Hepatocyte (in vitro differentiated cells): ENCODE measurements at places on chromosomes 7 and 10.
A peak's percentile ranks its signal among the peaks of the same experiment; 100 is the strongest.

DNA sequence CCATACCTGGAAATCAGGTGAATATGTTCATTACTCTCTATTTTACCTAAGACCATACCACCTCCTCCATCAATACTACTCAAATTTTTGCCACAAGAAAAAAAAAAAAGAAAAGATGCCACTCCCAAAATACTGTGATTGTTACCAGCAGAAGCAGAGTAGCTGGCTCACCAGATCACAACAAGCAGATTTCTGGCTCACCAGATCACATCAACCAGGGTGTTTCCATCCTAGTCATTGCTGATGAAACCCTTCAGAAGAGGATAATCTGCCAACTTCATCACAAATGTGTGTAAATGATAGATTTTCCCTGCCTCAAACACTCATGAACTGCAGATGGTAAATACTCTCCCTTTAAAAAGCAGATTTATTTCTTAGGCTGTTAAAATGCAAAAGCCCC is 109.7 kb upstream of the NAMPT start:
- H3K36me3 ChIP-seq = no peaks in the 10 kb centered on the region
- H3K4me1 ChIP-seq = no peaks in the 10 kb centered on the region
- H3K27me3 ChIP-seq = peaks cover 2% of the 10 kb centered on the region
- no peak for DNase-seq
- no peak overlapping the region for H3K27ac ChIP-seq

- H3K4me3 ChIP-seq = no peak overlapping the region
- no peaks in the 10 kb centered on the region for H3K4me1 ChIP-seq
- no peaks in the 10 kb centered on the region for H3K36me3 ChIP-seq
- H3K27ac ChIP-seq = no peak overlapping the region
- no peaks in the 10 kb centered on the region for H3K27me3 ChIP-seq
- no peak for DNase-seq
Observed at GRCh38 chr7:145797507-145797906, 319.1 kb upstream of the CNTNAP2 start.

- H3K4me3 ChIP-seq = no peak overlapping the region
- H3K27me3 ChIP-seq = no peaks in the 10 kb centered on the region
- H3K4me1 ChIP-seq = peaks cover 4% of the 10 kb centered on the region
- H3K27ac ChIP-seq = no peak overlapping the region
- DNase-seq = no peak
Observed at GRCh38 chr7:94562525-94562924, 52.9 kb downstream of the CASD1 start.

DNA sequence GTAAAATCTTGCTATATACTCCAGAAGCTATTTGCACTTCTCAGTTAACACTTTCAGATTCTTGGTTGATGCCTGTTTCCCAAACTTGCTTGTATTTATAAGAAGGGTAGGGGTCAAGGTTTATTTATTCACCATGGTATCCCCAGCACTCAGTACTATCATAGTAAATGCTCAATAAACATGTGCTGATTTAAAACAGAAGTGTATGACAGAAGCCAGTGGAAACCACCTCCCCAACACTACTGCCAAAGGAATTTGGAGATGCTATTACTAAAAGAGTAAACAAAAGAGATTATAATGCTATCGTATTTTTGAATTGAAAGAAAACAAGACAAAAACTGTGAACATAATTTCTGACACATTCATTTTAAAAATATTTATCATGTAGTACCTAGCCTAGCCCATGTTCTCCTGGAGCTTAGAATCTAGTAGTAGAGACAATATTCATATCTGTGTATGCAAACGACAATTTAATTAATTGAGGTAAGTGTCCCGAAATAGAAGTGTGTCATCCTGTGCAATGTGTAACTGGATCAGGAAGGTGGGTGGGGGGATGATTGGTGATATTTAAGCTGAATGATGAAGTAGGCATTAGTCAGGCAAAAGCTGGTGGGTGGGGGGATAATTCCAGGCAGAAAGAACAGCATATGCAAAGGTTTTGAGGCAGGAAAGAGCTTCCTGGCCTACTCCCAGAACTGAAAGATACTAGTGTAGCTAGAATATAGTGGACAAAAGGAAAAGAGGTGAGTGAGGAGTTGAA is 77.5 kb downstream of the HGF start:
- H3K27me3 ChIP-seq = no peaks in the 10 kb centered on the region
- no peaks in the 10 kb centered on the region for H3K36me3 ChIP-seq
- no peak overlapping the region for H3K27ac ChIP-seq
- H3K4me3 ChIP-seq = no peak overlapping the region
- no peak for DNase-seq

- no peaks in the 10 kb centered on the region for H3K36me3 ChIP-seq
- H3K4me3 ChIP-seq = no peak overlapping the region
- DNase-seq = no peak
- no peaks in the 10 kb centered on the region for H3K4me1 ChIP-seq
- H3K27ac ChIP-seq = no peak overlapping the region
Observed at GRCh38 chr7:128381161-128381821, 19.8 kb upstream of the PRRT4 start.

DNA sequence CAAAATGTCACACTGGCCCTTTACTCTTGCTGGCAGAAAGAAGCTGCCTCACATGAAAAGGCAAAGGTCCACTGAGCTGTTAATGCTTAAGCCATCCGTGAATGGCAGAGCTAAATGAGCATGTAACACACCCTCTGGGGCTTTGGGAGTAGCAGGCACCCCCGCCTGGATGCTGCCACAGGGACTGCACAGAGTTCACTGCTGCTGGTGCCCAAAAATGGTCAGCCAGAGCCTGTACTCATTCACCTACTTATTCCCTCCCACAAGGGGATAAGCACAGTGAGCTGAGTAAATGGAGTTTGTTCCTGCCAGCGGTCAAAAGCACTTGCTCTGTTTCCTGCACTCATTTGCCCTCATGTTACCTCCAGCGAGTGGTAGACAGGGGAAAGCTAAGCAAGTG is 374.0 kb upstream of the STEAP1 start:
- H3K36me3 ChIP-seq = no peaks in the 10 kb centered on the region
- no peaks in the 10 kb centered on the region for H3K27me3 ChIP-seq

DNA sequence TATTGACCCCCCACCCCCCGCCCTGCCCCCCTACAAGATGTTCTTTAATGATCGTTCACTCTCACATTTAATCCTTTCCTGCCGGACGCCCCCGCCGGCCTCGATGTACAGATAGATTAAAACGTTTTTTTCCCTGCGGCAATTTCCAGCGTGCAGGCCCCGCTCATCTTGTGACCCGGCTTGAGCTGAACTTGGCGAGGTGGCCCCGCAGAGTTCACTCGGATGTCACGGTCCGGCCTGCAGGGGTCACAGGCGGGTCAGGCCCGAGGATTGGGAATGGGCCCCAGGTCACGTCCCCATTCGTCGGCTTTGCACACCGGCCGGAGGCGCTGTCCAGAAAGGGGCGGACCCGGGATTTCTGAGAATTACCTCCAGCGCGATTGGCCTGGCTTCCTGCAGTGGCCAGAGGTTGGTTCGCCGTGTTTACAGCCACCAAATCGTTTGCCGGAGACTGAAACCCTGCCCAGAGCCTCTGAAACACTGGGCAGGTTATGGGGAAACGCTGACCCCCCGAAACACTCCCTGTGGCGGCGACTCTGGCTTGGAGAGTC is 1.9 kb upstream of the CYP26A1 start:
- peaks cover 28% of the 10 kb centered on the region for H3K4me1 ChIP-seq
- no peaks in the 10 kb centered on the region for H3K36me3 ChIP-seq
- peak overlapping the region; percentile 58 for H3K4me3 ChIP-seq
- no peak overlapping the region for H3K27ac ChIP-seq
- DNase-seq = peak; percentile 48

DNA sequence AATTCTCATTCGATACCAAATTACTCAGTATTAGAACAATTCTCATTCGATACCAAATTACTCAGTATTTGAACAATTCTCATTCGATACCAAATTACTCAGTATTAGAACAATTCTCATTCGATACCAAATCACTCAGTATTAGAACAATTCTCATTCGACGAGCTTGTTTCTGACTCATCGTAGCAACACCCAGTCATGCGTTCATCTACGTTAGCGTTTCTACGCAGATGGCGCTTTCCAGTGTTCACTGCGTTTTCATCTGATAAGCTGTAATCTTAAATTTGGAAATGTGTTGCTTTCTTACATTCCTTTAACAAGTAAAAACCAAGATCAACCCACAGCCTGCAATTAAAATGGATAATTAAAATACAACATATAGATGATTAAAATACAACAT is 276.3 kb downstream of the ZMYND11 start:
- H3K27ac ChIP-seq = no peak overlapping the region
- no peak overlapping the region for H3K4me3 ChIP-seq
- H3K36me3 ChIP-seq = no peaks in the 10 kb centered on the region
- no peaks in the 10 kb centered on the region for H3K27me3 ChIP-seq
- no peak for DNase-seq

DNA sequence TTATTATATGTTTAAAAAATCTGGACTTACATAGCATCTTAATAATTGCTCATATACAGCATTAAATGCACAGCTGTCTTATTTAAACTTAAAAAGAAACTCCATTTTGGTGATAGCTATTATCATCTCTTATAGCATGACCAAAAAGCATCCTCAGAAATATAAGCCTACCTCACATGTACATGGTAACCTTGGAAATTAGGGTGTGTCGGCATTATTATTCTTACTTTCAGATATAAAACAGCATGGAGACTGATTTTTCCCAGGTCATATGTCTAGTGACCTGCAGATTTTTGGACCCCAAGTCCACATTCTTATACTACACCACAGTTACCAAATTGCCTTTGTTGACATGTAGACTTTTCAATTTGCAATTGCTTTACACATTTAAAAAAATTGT is 29.1 kb upstream of the ITGB1 start:
- no peaks in the 10 kb centered on the region for H3K36me3 ChIP-seq
- H3K4me1 ChIP-seq = peaks cover 8% of the 10 kb centered on the region
- H3K27me3 ChIP-seq = no peaks in the 10 kb centered on the region
- H3K27ac ChIP-seq = no peak overlapping the region

DNA sequence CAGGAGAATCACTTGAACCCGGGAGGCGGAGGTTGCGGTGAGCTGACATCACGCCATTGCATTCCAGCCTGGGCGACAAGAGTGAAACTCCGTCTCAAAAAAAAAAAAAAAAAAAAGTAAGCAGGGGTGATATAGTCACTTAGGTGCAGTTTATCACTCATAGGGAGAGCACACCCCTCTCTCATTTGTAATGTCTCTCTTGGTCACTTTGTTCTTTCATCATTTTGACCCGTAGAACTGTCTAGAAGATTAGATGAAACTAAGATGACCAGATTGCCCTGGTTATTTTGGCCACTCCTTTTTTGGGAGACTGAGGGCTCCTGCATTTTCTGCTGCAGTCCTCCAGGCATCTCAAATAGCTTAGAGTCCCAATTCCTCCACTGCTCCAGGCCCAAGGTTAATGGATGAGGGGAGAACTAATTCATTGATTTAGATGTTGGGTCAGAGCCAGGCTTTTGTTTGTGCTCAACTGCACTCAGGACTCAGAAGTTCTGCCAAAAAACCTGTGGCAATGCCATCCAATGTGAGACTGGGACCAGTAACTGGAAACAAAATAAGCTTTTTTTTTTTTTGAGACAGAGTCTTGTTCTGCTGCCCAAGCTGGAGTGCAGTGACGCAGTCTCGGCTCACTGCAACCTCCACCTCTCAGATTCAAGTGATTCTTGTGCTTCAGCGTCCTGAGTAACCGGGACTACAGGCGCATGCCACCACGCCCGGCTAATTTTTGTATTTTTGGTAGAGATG is 50.0 kb upstream of the CAMK1D start:
- no peaks in the 10 kb centered on the region for H3K4me1 ChIP-seq
- no peak overlapping the region for H3K4me3 ChIP-seq
- no peak for DNase-seq

- H3K27me3 ChIP-seq = no peaks in the 10 kb centered on the region
- H3K36me3 ChIP-seq = no peaks in the 10 kb centered on the region
- peak; percentile 36 for DNase-seq
- peaks cover 16% of the 10 kb centered on the region for H3K4me1 ChIP-seq
- H3K27ac ChIP-seq = peak overlapping the region; percentile 99
Observed at GRCh38 chr7:100017300-100017699, 1.9 kb downstream of the ZKSCAN1 start.

- no peaks in the 10 kb centered on the region for H3K36me3 ChIP-seq
- no peak overlapping the region for H3K4me3 ChIP-seq
- no peak overlapping the region for H3K27ac ChIP-seq
- no peak for DNase-seq
- no peaks in the 10 kb centered on the region for H3K27me3 ChIP-seq
Observed at GRCh38 chr10:69326692-69327091, 48.4 kb downstream of the HK1 start.
